NCI-H2081 (cell line): ENCODE measurements at places on chromosomes 5 and 9.

DNA sequence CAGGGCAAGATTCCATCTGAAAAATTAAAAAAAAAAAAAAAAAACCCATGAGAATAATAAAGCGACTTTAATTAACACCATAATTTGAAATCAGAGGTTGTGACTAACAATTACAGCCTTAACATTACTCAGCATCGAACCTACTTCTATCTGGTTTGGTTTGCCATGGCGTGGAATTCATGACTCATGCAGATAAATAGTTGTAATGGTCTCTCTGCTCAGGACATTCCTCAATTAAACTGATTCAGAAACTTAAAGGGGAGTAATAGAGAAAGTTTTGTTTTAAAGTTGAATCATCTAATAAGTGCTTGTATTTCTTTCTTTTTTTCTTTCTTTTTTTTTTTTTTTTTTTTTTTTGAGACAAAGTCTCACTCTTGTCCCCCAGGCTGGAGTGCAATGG is 135.5 kb downstream of the SPATA31D1 start:
- no peak for DNase-seq

DNA sequence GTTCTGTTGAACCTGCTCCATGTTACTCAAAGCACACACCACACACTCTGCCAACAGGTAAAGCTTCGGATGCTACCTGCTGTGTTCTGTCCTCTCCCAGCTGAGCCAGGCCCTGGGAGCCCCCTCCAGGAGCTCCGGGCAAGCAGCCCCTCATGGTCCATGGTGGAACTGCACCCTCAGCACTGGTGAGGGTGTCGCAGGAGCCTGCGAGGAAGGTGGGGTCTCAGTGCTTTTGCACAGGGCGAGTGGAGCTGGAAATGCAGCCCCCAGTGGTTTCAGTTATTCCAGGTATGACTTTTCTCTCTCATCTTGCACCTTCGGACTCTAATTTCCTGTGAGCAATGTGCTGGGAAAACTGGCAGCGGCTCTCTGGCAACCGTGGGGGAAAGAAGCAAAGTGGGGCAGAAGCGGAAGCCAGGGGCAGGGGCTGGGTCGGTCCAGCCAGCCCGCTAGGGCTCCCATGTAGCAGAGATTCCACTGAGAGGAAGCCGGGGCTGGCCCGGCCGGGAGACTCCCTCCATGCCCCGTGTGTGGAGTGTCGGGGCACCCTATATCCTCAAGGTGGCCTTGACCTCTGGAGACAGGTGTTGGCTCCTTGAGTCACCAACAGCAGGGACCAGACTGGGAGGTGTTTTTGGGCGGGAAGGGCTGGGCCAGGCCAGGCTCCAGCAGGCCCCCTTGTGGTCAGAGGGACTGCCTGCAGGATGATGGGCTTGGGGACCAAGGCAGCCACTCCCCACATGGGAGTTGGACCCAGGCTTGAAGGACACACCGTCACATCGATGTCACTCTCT is 75.6 kb upstream of the PRSS3 start:
- DNase-seq: peak; percentile 92

GRCh38 chr9:129103595-129103965 is 7.0 kb downstream of the CRAT start:
- no peak for DNase-seq

GRCh38 chr9:8850914-8851313 is 1051.3 kb upstream of the DMAC1 start:
- no peak for DNase-seq

DNA sequence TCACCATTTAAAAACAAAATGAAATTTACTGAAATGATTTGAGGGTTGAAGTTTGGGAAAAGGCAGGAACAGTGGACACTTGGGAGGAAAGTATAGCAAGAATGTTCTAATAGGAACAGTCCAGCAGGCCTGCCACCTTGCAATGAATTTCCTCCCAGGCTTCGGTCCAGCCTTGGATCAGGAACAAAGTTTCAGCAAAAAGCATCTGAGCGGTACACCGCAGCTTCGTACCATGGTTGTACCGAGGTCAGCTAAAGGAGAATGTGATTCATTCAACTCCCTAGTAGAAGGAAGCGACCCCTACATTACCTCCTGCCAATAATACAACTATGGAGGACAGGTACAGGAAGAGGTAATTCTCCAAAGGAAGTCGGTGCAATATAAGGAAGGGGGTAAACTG is 111.4 kb downstream of the ENC1 start:
- DNase-seq: no peak

DNA sequence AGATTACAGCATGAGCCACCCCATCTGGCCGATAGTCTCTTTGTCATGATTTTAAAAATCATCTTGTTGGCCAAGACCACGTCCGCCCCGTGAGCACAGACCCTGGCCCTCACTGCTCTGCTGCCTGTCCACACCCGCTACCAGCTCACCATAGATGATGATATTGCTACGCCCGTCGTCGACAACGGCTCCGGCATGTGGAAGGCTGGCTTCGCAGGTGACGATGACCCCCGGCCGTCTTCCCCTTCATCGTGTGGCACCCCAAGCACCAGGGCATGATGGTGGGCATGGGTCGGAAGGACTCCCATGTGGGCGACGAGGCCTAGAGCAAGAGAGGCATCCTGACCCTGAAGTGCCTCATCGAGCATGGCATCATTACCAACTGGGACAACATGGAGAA is 76.5 kb downstream of the KDM4C start:
- DNase-seq: no peak

DNA sequence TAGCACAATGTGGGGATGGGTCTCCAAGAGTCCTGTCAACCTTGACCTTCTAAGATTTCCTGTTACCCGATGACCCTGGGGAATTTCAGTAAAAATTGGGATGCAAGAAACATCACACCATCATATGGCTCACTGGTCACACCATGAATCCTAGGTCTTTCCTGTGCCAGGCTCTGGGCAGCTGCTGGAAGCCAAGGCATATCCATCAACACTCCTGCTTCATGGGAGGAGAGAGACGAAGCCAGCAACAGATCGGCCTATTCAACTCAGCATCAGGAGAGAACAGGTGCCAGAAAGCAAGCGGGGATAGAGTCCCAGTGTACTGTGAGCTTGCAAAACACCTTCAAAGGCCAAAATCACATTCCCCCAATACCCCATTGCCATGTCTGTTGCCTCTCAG is 6.5 kb upstream of the NEK6 start:
- peak; percentile 78 for DNase-seq

- no peak for DNase-seq
Measured at GRCh38 chr5:57495285-57496086, 12.9 kb upstream of the ACTBL2 start.

GRCh38 chr9:123267481-123268198 is 746 bp downstream of the STRBP start:
- DNase-seq: no peak

GRCh38 chr5:40395251-40395650 is 284.5 kb upstream of the PTGER4 start:
- no peak for DNase-seq

DNA sequence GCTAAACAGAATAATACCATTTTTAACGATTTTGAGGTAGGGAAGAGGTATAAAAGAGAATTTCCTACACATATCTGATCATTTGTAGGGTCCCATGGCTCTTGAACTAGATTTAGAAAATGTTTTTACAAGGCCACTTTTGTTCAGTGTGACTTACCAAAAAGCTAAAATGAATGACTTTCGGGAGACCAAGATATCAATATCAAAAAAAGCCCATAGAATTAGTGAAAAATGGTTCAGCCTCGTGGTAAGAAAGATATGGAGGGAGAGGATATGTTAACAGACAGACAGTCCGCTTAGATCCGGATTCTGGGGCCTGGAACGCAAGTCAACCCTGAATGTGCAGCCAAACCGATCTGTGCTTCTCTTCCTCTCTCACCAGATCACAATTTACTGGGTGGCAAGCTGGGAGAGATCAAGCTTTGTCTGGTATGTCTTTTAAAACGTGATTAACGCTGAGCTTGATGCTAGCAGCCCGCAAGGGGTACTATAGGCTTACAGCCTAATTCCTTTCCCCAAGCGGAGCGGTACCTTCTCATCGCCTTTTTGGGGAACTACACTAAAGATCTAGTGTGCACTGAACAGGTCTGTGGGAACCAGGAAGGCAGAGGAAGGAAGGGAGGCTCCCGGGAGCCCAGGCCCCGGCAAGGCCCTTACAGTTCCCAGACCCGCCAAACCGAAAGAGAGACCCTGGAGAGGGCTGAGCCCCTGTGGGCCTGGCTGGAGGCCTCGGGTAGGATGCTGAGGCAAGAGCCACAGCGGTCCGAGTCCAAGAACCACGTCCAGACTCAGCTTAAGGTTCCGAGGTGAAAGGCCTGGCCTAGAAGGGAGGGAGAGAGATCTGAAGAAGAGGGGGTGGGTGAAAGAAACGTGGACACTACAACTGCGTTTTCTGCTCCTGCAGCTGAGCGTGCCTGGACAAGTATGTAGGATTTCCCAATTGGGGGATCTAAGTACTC is 2.9 kb downstream of the NR2F1-AS1 start:
- DNase-seq: no peak

DNA sequence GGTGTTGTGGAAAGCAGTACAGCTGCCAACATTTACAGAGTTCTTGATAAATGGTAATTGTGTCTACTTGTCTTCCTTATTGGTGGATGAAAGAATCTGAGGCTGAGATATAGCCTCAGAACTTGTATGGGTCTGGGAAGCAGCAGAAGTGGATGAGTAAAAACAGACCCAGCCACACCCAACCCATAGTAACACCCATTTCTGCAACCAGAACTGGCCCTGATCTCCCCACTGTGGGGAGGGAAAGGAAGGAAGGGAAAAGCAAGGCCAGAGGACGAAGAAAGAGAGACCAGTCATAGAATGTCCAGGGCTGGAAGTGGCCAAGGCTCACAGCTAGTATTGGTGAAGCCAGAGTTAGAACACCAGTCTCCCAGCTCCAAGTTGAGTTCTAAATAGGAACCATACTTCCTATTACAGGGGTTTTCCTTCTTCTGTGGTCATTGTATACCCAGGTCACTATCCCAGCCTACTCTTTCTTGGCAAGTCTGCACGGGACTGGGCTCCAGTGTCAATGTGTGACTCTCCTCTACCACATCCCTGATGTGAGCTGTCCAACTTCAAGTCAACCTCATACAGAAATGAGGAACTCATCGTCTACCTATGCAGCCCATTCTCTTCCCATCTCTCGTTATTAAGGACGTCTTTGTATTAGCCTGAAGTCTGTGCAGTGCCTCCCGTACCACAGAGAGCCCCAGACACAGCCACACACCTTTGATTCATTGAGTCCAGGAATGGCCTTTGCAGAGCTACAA is 35.9 kb downstream of the ITK start:
- DNase-seq: no peak

- no peak for DNase-seq
Measured at GRCh38 chr9:125504616-125505015, 202.4 kb downstream of the MAPKAP1 start.

DNA sequence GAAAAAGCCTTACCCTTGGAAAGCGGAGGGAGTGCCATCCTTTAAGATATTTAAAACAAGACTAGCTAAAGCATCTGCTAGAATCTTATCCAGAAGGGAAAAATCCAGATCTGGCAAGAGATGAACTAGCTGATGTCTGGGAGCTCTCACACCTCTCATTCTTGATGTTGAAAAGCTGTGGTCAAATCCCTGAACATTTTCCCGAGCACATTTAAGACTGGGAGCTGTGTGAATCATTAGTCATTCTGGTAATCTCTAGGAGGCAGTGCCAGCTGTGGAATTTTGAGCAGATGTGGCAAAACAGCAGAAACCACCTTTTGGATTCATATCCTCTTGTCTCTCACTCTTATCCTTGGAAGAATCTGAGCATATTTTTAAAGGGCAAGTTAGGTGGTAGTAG is 218.0 kb downstream of the MAN2A1 start:
- no peak for DNase-seq

DNA sequence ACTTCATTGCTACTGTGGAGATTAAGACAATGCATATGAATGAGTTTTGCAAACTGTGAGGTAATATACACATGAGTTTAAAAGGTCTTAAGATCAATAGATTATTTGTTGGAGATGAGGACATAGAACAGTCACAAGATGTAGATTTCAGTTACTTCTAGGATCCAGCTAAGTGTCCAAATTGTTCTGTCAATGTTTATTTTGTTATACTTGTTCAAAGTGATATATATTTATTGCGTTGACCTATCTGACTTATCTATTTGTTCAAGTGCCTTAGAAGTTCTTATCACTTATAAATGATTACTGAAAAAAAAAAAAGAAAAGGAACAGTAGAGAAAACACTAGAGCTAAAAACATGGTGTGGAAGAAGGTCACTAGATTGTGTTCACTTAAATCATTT is 75.6 kb upstream of the GRIN3A start:
- no peak for DNase-seq

- DNase-seq: peak; percentile 94
Measured at GRCh38 chr9:133584559-133585476, 24.4 kb downstream of the FAM163B start.

- no peak for DNase-seq
Measured at GRCh38 chr5:74063346-74063745, 437.4 kb downstream of the ARHGEF28 start.

GRCh38 chr9:136860529-136860928 is 5.6 kb downstream of the EDF1 start:
- DNase-seq: no peak

DNA sequence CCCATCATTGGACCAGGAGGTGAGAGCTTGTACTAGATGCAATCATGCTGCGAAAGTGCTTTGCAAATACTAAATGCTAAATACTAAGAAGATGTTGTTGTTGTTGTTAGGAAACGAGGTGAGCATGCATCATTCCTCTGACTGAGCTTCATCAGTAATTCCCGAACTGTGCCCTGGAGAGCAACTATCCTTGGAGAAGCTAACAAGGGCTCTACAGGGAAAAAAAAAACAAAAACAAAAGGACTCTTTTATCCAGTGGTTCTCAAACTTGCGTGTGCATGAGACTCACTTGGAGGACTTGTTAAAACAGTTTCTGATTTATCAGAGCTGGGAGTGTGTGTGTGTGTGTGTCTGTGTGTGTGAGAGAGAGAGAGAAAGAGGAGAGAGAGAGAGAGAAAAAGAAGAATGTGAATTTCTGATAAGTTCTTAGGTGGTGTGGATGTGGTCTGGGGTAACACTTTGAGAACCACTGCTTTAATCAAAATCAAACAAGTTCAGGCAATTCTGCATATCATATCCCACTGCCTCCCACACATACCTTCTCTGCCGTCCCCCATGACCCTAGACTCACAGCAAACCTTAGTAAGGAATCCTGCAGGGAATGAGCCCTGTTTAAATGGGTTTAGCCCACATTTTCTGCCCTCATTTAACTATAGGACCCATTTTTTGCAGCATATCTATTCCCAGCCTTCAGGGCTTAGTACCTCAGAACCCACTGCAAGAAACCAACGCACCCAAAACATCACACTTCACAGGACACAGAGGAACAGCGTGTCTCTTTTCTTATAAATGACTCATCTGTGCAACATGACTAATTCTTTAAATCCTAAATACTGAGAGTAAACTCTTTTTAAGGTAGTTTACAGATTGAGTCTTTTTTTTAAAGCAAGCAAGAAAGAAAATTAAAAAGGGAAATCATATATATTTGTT is 48.9 kb downstream of the PDE6A start:
- DNase-seq: no peak

GRCh38 chr9:13823026-13823425 is 490.9 kb downstream of the NFIB start:
- DNase-seq: no peak

- DNase-seq: no peak
Measured at GRCh38 chr5:146766013-146766412, 112.5 kb downstream of the PPP2R2B start.
